PC-3 (cell line): ENCODE measurements at places on chromosomes 1 and 21. TPM values are rescaled to one million over a fixed set of nuclear protein-coding genes. Genes with fewer than 3 reads are reported as not detected.

ZMYND12 gene
- not detected in 2 replicates for total RNA-seq

FRRS1 gene
- 14.5 and 16.3 TPM in 2 replicates for total RNA-seq

PLA2G2C gene
- 0.12 TPM in 1 of 2 replicates, not detected in the other for total RNA-seq

GRCh38 chr1:151978922-151979321, 14.7 kb downstream of the S100A10 start:
- DNase-seq, result no peak

DNA sequence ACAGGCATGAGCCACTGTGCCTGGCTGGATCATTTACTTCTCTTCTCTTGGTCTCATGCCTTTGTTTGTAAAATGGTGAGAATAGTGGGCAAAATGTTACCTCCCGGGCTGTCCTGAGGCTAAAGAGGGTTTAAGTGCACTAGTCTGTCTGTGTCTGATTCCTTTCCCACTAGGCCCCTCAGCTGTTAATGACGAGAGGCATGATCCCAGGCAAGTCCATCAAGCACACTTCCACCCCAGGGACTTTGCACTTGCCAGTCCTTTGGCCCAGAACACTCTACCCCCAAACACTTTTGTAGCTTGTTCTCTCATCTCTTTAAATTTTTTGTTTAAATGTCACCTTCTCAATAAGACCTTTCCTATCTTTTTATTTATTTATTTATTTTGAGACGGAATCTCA, 13.8 kb upstream of the EPB41 start:
- no peak for DNase-seq

DNA sequence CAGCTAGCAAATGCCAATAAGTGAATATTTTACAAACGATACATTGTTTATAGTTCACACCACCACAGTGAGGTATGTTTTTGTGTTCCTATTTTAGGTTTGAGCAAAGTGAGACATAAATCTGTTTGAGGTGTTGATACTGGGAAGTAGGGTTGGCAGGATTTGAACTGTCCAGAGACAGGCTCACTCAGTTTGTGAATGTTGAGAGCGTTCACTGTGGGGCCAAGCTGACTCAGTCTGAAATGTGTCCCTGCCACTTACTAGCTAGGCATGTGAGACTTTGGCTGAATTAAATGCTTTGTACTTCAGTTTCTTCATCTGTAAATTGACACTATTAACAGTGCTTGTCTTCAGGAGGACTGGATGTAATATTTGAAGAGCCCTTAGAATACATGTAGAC, 35.1 kb downstream of the DIRAS3 start:
- no peak for DNase-seq

DNA sequence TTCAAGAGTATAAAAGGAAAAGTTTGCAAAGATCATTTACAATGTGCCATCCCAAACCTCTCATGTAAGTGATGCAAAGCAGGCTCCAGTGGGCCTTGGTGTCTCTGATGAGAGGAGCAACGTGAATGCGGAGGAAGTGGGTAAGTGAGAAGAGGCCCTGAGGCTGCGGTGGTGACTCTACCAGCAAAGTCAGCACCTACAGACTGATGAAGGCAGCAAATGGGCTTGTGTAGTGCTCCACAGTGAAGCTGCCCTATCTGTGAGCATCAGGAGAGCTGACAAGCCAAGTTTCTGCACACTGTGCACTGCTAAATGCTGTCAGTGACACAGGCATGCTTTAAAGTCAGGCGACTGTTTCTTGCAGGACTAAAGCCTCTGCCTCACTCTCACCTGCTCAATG, 15.6 kb upstream of the RAP1A start:
- no peak for DNase-seq

GRCh38 chr1:221602830-221603229, 139.1 kb downstream of the DUSP10 start:
- peak; percentile 90 for DNase-seq

- DNase-seq, result peak; percentile 19
Observed at GRCh38 chr21:25464275-25464674, 143.0 kb downstream of the MRPL39 start.

DNA sequence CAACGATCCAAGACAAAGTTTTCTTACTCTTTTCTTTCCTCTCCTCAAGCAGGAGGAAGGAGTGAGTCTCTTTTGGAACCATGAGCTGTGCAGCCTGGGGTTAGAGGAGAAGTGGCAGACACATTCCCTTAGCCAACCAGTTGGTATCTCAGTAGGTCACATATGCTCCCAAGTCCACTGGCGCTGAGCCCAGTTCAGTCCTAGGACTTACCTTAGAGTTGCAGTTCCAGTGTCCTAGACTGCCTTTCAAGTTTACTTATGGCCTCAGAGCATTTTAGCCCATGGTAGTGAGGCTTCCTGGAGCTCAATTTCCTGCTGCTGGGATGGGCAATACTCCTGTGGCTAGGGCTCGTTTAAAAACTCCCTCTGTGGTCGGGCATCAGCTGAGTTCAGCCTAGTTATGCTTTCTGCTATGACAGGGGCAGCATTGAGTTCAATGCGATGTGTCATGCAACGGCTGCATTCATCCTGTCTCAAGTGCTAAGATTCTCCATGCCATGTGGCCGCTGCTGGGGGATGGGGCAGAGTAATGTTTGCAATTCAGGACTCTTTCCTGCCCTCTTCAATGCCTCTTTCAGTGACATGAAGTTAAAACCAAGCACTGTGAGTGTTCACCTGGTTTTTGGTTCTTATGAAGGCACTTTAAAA, 103.8 kb downstream of the LRRC7 start:
- DNase-seq, result no peak

GRCh38 chr1:192367436-192367835, 50.6 kb downstream of the RGS21 start:
- DNase-seq, result no peak

- no peak for DNase-seq
Observed at GRCh38 chr1:197994907-197995407, 77.8 kb downstream of the LHX9 start.

- peak; percentile 77 for DNase-seq
Observed at GRCh38 chr21:41141031-41141457, 26.9 kb upstream of the BACE2 start.

- no peak for DNase-seq
Observed at GRCh38 chr1:201226859-201227488, 36.4 kb downstream of the IGFN1 start.

DNA sequence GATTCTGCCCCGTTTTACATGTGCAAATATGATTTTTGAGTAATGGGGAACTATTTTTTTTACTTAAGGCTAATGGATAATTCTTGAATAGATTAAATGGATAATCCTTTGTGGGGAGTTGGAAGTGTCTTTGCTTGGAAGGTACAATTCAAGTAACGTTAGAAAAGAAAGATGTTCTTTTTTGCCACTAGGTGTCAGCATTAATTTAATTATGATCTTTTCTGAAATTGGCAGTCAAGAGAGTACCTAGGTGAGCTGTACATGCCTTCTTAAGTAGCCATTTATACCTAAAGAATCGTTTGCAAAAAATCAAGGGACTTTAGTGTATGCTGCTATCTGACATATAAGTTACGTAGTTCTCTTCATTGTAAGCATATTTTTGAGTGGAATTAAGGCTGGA, 2.2 kb downstream of the FBXO28 start:
- peak; percentile 82 for DNase-seq

DNA sequence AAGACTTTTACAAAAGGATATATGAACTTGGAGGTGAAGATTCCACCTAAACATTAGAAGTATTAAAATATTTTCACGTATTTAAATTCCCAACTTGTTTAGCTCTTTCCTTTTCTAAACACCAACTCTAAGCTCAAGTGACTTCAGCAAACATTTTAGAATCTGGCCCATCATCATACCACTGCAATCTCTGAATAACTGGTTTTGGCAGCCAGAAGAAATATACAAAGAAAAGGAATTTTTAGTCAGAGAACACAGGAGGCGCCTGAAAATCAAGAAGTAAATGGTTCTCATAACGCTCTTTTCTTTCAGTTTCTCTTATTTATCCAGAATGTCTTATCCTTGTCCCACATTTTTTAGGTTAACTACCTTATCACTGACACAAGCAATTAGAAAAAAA, 10.4 kb downstream of the TAF1A start:
- DNase-seq, result no peak

DNA sequence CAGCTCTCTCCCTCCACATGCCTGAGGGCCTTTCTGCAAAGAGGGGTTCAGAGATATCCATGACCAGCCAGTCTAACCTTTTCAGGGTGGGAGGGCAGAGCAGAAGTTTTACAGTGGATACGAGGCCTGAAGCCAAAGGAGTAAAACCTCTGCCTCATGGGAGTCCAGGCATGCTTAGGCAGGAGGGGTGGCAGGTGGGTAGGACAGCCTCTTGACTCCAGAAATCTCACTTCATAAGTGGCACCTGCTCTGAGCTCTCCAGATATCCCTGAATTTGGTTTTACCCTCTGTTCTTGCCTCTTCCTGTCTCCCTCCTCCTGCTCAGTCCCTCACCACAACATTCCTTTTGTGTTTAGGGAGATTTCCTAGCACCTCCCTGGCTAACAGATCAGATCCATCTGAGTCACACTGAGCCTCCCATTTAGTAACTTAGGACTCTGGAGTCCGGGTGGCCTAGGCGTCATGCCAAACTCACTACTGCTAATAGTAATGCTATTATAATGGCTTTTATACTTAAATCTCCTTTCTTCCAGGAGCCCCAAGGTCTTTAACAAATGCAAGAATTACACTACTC, 201.0 kb downstream of the HS2ST1 start:
- DNase-seq, result peak; percentile 85

GRCh38 chr21:25359724-25360123, 247.6 kb downstream of the MRPL39 start:
- peak; percentile 52 for DNase-seq

- no peak for DNase-seq
Observed at GRCh38 chr1:32685498-32685897, 17.1 kb downstream of the SYNC start.
